ENCODE measurements at places on chromosomes 4 and X. TPM values are rescaled to one million over a fixed set of nuclear protein-coding genes. Genes with fewer than 3 reads are reported as not detected.
A peak's percentile ranks its signal among the peaks of the same experiment; 100 is the strongest.

DNA sequence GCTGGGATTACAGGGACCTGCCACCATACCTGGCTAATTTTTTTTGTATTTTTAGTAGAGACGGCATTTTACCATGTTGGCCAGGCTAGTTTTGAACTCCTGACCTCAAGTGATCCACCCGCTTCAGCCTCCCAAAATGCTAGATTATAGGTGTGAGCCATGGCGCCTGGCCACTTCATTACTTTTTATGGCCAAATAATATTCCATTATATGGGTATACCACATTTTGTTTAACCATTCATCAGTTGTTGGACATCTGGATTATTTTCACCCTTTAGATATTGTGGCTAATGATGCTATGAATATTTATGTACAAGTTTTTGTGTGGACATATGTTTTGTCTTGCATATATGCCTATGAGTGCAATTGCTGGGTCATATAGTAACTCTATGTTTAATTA, 8.6 kb upstream of the FHIP1A start:
- no peaks in the 10 kb centered on the region for H3K27me3 ChIP-seq
- H3K36me3 ChIP-seq, result no peaks in the 10 kb centered on the region
- no peak for DNase-seq
- no peak overlapping the region for H3K27ac ChIP-seq

- no peaks in the 10 kb centered on the region for H3K36me3 ChIP-seq
- peak; percentile 53 for DNase-seq
- H3K27ac ChIP-seq, result peak overlapping the region; percentile 64
- peaks cover 16% of the 10 kb centered on the region for H3K4me1 ChIP-seq
- H3K27me3 ChIP-seq, result no peaks in the 10 kb centered on the region
- no peak overlapping the region for H3K4me3 ChIP-seq
Observed at GRCh38 chr4:141047228-141047884, 85.9 kb downstream of the RNF150 start.

DNA sequence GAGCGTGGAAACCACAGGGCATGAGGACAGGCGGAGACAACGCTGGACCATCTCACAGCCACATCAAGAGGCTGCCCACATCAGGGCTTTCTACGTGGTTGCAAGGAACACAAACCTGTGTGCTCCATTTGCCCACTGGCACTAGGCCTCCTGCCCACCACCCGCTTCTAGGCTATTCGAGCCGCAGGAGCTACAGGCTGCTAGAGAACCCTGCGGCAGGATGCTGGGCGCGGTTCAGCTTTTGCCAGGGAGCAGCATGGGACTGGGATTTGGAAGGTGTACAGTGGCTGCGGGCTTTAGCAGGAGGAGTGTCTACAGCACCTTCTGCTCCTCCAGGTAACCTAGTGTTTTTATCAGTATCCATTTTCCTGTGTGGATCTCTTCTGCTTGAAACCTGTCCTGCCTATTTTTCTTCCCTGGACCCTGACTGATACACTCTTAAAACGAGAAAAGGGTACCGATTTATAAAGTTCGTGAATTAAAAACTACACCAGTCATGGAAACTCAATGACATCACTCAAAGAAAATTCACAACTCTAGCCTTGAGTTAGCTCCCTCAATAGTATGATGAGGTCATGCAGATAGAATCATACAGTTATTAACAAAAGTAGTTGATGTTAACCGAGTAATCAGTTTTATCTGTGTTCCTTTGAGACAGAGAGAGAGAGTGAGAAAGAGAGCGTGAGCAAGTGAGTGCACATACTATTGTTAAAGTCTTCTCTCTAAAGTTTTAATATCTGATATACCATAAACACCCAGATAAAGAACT, 12.8 kb downstream of the NOP14 start:
- no peaks in the 10 kb centered on the region for H3K27me3 ChIP-seq
- no peak overlapping the region for H3K27ac ChIP-seq
- H3K4me3 ChIP-seq, result no peak overlapping the region
- peaks cover 58% of the 10 kb centered on the region for H3K36me3 ChIP-seq

DNA sequence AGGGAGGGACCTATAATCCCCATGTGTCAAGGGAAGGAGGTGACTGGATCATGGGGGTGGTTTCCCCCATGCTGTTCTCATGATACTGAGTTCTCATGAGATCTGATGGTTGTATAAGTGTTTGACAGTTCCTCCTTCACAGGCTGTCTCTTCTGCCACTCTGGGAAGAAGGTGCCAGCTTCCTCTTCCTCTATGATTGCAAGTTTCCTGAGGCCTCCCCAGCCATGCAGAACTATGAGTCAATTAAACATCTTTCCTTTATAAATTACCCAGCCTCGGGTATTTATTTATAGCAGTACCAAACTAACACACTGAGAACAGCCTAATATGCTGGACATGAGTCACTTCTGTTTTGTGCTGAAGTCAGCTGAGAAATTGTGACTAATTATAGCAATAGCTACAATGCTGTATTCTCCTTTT, 656.9 kb upstream of the CPEB2 start:
- H3K4me1 ChIP-seq, result no peaks in the 10 kb centered on the region
- DNase-seq, result peak; percentile 65
- no peaks in the 10 kb centered on the region for H3K36me3 ChIP-seq
- no peak overlapping the region for H3K27ac ChIP-seq

DNA sequence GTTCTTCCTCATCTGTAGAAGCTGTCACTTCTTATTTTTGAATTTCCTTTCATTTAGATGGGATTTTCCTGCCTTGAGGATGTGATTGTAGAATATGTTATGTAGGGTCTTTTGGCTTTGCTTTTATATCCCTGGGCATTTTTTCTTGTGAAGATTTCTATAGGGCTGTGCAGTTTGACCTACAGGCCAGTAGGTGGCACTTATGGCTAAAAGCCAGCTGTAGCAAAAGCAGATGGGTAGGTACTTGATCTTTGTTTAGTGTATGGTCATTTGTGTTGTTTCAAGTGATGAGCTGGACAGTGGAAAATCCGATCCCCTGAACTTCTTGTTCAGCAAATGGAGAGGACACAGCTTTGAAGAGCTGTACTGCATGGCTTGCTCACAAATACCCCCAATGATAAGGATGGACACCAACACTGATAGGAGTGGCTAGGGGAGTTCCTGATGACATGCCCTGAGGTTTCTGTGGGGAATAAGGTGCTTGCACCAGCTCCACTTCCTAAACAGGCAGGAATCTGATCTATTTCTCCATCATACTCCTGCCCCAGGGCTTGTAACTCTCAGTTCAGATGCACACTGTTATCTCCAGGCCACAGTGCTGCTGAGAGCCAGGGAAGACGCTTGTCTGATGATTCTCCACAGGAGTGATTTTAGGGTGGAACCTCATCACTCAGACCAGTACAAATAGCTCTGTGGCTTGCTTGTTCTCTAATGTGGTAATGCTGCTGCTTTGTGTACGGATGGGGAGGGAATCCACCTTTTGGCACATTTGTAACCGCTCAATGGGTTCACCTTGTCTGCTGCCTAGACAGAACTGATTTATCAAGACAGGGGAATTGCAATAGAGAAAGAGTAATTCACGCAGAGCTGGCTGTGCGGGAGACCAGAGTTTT, 417.1 kb upstream of the MAGEB16 start:
- no peaks in the 10 kb centered on the region for H3K4me1 ChIP-seq
- H3K4me3 ChIP-seq, result no peak overlapping the region
- H3K27ac ChIP-seq, result no peak overlapping the region
- peak; percentile 28 for DNase-seq

GRCh38 chrX:152936306-152936705, 38.4 kb downstream of the ZNF185 start:
- no peaks in the 10 kb centered on the region for H3K27me3 ChIP-seq
- H3K4me1 ChIP-seq, result no peaks in the 10 kb centered on the region
- H3K36me3 ChIP-seq, result no peaks in the 10 kb centered on the region
- no peak overlapping the region for H3K27ac ChIP-seq
- no peak for DNase-seq

GRCh38 chr4:10035130-10035529, 13.8 kb upstream of the SLC2A9 start:
- H3K27me3 ChIP-seq, result no peaks in the 10 kb centered on the region
- no peak overlapping the region for H3K4me3 ChIP-seq
- H3K36me3 ChIP-seq, result no peaks in the 10 kb centered on the region
- H3K4me1 ChIP-seq, result peaks cover 20% of the 10 kb centered on the region
- no peak for DNase-seq

KLHL4 gene
- total RNA-seq, result 0.11 TPM
